CD4-positive, alpha-beta T cell (primary cell): ENCODE measurements at places on chromosomes 5 and 9.

- DNase-seq, result no peak
Measured at GRCh38 chr9:98900244-98900643, 43.5 kb upstream of the COL15A1 start.

GRCh38 chr9:2623288-2624050, 1.9 kb downstream of the VLDLR start:
- DNase-seq, result no peak

GRCh38 chr9:78023003-78023741, 8.4 kb downstream of the GNAQ start:
- DNase-seq, result no peak

DNA sequence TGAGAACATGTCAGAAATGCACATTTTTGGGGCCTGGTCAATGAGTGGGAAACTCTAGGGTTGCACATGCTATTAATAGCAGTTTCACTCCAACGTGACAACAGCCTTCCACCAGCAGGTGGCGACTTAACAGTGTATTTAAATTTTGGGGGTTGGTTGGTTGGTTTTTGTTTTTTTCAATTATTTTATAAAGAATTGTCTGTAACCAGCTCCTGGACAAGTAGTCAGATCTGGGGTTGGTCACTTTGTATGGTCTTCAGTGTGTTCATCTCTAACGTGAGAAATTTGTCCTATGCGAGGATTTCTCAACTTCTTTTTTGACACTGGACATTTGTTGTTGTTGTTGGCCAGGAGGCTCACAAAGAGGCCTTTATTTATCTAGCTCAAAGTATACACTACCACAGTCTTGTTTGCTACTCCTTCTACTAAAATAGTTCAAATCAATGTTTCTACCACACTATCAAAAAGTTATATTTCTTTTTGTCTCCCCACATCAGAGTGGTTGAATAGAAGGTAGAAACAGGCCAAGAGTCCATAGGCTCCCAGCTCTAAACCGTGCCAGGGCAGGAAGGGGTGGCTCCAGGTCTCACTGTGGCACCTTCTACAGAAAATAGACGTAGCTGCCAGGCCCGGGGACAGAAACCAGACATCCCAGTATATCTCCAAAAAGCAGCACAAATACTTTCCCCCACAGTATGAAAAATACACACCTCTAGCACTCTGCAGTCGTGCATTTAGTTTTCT, 110.4 kb downstream of the TRPM6 start:
- DNase-seq, result peak; percentile 62

DNA sequence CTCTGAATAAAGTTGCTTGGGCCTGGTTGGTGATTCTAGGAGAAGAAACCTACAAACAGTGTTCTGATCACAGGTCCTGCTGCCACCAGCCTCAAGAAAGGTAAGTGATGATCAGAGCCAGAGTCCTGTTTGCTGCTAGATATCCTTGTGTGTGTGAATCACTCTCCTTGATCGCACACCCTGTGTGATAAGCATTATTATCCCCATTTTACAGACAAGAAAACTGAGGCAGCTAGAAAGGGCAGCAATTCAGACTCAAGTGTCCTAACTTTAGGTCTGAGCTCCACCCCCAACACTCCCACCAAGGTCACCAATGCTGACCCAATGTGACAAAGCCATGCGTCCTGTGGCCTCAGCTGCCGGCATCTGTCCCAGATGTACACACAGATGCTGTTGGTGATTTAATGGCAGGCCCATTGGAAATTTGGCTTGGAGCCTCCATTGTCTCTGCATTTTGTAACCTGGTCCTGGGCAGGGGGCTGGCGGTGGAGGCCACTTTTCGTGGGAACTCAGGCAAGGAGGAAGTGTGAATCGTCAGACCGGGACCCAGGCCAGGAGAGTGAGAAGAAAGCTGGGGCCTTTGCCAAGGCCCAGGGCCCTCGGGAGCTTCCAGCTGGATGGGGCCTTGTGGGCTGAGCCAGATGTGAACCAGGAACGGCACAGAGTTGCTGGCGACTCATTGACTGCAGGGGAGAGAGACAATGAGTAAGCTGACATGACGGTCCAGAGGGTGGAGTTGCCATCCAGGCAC, 29.8 kb upstream of the GGTA1 start:
- no peak for DNase-seq

DNA sequence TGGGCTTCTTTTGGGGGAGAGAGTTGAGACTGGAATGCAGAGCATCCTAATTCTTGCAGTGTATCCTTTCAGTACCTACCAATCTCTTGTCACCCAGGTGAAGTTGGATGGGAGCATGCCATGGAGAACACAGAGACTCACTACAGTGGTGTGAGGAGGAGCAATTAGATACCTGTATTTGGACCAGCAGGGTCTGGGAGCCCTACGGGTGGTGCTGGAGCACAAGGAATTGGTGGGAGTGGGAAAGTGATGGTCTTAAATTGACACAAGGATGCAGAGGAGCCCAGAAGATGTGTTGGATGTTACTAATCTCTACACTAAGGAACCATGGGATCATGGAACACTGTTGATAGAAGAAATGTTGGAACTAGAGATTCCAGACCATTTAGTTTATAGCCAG, 212.7 kb downstream of the CHSY3 start:
- no peak for DNase-seq

DNA sequence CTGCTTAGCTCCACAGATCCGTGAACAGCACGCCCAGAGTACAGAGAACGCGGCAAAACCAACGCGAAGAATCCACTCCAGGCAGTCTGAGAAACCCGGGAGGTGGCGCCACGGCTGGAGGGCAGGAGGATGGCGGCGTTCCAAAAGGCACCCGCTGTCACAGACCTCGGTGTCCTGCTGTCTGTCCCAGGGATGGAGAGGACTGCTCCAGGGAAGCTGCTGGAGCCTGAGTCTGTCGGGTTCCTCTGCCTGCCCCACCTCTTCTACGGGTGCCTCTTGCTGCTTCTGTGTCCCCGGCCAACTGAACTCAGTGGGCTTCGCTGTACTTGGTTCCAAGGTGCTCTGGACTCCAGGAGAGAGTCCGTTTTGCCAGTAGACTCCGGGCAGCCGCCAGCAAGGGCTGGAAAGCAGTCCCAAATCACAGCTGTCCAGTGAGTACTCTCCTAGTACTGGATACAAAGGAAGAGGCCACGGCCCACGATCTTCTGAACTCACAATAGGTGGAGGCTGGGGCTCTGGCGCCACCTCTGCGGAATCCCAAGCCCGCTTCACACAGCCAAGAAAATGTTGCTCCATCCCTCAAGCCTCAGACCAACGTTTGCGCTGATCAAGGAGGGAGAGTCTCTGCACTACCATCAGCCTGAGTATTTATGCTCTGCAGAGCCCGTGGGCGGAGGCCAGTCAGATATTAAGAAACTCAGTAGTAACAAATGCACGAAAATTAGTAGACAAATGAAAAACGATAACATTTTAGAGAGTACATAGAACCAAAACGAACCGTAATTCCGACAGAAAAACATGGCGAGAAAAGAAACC, 440 bp downstream of the ANXA2R start:
- peak; percentile 72 for DNase-seq

DNA sequence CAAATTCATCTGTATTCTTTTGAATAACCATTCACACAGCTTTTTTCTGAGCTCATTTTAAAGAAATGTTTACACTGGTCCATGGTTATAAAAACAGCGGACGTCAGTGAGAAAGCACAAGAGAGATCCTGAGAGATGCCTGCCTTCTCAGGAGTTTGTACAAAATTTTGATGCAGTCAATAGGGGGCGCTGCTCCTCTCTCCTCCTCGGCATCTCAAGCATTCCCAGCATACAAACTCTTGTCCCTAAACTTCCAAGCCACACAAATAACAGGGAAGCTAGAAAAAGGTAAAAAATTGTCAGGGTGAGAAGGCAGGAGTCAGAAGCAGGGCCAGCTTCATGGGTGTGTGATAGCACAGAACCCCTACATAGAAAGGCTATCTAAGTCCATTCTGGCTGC, 11.2 kb upstream of the CCDC152 start:
- no peak for DNase-seq

DNA sequence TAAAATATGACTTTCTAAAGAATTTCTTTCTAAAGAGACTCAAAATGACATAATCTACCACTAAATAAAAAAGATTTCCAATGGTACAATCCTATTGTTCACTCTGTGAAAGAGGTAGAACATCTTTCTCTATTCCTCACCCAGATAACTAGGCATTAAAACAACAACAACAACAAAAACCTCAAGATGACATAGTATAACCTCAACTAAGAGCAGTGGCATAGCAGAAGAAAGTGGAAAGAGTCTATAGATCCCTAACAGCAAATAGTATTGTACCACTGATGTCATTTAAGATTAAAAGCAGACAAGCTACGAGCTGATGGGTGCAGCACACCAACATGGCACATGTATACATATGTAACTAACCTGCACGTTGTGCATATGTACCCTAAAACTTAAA, 29.9 kb downstream of the RAPGEF6 start:
- DNase-seq, result no peak

- no peak for DNase-seq
Measured at GRCh38 chr5:33978306-33978705, 6.2 kb downstream of the SLC45A2 start.

DNA sequence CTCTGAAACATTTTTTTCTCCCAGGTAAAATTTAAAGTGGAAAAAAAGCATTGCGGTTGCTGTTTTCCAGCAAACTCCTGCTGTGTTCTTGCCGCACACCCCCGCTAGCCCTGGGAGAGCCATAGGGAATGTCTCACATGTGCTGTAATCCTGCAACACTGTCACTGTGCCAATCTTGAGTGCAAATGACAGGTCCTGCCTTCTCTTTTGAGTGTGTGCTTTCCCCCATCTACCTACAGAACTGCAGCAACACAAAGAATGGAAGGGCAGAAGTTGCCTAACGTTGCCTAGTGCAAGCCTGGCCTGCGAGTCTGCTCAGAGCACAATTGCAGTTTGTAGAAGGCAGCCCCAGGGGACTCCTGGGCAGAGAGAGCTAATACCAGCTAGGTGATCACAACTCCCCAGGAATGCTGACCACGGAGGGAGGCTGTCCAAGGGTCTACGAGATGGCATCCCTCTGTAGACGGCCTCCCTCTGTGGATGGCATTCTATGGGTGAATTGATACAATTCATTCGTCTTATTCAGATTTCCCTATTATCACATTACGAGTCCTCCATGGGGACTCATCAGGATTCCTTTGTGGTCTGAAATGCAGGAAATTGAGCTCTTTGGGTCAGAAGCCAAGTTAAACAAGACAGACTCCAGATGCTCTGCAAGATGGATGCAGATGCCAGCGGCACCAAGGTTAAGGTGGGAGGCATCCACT, 172.6 kb upstream of the S1PR3 start:
- no peak for DNase-seq

- DNase-seq, result no peak
Measured at GRCh38 chr5:118593003-118593328, 395.4 kb downstream of the DTWD2 start.

DNA sequence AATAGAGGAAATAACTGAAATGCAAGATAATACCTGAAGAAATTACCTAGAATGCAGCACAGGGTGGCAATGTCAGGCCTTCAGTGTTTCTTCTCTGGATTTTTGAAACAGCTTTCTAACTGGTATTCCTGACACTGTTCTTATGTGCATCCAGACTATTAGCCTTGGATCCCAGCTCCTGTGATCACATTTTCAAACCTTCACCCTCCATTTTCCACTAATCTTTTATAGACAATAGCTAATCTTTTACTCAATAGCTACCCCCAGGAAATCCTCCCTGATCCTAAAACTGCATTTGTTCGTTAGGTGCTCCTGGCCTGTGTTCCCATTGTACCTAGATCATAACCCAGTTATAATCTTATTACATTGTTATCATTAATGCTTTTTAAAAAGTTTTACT, 101.5 kb upstream of the DHFR start:
- DNase-seq, result no peak
